Naive thymus-derived CD4-positive, alpha-beta T cell (primary cell): ENCODE measurements at places on chromosomes 2 and 18. TPM values are rescaled to one million over a fixed set of nuclear protein-coding genes. Genes with fewer than 3 reads are reported as not detected.

DNA sequence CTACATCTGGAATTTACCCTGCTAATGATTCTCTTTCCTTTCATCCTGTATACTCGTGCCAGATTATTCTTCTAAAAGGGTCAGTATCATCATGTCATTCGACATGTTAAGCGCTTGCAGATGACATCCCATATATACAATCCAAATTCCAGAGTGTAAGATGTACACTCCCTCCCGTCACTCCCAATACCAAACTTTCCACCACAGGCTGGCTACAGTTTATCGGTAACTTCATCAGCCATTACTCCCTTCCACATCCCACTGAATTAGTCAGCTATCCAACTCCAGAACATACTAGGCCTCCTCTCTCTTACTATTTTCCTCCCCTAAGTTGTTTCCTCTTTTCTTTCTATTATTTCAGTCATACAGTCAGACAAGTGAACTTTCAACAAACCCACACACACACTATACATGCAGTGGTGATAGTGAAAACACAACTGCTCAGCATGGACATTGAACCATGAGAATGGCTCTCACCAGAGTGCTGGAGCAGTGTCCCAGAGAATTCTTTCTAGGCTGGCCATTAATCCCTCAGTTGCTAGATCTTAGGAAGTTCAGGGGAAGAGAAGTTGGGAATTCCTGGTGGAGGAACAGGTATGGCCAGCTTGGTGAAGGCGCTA lies 10.6 kb upstream of the NMI start:
- DNase-seq, result no peak

DNA sequence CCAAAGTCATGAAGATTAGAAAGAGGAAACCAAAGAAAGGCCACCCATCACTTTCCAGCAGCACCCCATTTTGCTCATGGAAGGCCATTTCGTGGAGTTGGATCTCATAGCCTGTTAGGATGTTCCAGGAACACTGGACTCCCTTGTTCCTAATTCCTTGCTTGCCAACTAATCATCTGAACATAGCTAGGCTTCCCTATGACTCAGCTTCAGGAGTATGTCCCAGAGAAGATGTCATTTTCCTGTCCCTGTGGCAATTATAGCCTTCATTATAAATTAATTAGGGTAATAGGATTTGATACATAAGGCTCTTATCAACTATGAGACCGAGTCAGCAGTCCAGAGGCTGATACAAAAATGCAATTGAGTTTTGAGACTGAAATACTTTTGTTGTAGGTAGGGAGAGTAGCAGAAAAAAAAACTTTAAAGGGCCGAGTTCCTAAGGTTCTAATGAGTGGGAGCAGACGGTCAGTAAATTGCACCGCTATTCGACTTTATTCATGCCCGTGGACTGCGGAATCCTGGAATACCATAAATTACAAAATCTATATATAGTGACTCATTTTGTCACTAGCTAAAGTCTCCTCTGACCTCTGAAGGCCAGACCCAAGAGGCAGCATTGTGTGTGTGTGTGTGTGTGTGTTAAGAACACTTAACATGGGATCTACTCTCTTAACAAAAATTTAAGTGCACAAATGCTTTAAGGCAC lies 311.8 kb downstream of the FBXO15 start:
- DNase-seq, result no peak

DNA sequence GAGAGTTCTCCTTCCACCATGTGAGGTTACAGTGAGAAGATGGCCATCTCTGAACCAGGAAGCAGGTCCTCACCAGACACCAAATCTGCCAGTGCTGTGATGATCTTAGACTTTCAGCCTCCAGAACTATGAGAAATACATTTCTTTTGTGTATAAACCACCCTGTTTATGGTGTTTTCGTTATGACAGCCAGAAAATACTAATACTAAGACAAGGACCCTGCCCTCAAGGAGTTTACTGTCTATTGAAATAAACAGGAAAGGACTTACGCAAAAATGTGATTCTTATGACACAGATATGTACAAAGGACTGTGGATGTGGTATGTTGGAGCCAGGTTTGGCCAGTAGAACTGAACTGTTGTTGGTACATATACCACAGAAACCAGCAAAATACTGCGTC lies 184.3 kb downstream of the MCFD2 start:
- no peak for DNase-seq

DNA sequence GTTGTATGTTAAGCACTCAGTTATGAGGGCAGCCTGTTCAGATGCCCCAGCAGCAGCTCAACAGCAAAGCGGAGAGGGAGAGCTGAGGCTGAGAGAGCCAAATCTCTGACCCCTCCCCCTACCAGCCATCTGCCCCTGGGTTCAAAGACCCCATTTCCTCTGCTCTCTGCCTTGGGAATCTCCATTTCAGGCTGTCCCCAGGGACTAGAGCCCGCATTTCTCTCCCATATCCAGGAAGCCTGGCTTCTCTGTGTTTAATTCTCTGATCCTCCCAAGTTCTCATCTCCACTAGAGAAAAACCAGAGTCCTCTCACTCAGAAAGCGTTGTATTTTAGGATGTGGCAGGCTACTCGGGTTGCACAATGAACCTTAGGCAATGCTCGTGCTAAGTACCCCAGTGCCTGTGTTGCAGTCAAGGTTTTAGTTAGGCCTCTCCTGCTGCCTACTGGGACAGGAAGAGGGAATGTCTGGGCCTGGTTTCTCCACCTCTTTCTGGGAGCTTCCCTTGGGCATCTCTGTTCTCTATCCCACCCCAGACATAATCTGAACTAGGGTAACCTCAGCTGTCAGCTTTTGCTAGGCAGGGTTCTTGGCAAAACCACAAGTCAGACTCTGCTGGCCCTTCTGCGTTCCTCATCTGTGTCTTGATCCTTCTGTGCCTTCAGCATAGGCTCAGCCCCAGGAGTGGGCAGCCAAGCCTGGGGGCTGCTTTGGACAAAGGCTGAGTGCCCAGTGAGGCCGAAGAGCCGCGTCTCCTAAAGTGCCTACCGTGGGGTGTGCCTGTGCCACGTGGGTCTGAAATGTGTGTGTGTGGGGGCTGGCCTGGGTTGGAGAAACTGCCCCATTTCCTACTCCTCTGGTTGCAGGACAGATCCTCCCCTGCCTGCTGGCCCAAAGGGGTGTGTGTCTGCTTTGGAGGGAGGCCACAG lies 96.8 kb downstream of the STPG4 start:
- DNase-seq, result no peak

DNA sequence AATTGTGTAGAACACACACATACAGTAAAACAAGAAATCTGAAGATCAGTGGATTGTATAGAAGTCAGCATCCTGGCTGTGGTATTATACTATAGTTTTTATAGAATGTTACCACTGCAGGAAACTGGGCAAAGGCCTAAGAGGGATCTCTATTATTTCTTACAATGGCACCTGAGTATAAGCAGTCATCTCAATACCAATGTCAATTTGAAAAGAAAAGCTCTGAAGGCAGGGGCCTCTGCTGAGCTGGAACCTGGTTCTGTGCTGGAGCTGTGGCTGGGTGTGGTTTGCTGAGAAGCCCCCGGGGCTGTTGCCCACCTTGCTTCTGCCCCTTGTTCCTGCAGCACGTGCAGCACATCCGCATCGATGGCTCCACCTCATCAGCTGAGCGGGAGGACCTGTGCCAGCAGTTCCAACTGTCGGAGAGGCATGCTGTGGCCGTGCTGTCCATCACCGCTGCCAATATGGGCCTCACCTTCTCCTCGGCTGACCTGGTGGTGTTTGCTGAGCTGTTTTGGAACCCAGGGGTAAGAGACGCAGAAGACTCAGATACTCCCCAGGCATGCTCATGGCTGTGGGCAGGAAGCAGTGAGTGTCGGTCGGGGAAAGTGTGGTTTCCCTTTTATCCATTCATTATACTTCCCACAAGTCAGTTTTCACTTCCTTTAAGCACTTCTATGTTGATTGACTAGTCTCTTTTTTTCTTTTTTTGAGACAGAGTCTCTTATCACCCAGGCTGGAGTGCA lies 23.5 kb upstream of the RPL37A start:
- no peak for DNase-seq

GRCh38 chr2:152284398-152284797 lies 50.6 kb upstream of the FMNL2 start:
- no peak for DNase-seq

DNA sequence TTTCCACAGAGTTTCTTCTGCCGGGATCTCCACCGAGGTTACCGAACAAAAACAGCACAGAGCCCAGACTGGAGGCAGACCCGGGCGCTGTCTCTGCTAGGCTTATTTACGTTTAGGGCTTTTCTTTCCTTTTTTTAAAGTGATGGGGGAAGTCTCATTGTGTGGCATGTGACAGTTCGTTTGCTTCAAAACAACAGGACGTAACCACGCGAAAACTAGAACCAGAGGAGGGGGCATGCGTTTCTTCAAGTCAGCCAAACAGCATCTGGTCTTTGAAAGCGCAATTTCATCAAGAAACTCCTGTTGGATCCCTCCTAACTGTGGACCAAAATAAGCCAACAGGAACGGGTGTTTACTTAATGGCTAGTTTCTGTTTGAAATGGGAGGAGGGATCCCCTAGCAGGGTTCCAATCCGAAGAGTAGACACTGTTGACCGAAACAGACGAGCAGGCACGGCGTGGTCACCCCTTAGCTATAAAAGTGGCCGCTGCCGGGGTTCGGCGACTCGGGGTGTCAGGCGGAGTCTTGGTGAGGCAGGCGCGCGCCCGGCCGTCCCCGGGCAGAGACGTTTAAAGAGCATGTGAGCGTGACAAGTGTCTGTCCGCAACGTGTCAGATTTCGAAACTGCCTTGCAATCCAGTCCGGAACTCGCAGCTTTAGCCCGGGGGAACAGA lies 997 bp upstream of the TGIF1 start:
- peak; percentile 72 for DNase-seq

DNA sequence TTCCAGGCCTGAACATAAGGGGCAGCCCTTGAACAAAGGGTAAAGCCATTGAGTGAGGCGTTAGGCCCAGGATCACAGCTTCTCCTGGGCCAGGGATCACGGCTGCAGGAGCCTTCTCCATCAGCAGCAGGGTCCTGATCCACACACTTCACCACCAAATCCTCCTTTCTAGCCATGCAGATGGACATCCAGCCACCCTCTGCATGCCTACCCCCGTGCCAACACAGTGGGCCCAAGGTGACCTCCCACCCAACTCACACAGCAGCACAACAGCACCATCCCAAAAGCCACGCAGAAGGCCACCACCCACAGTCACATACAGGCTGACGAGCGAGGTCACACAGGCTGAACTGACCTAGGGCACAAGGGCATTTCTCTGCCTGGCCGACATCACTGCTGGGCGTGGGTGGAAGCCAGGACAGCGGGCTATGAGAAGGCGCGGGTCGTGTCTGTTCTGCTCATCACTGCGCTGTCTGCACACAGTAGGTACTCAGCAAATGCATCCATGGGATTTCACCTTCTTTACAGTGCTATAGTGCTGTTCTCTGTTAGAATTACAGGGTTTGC lies 31.2 kb downstream of the TFCP2L1 start:
- no peak for DNase-seq

GRCh38 chr18:27202741-27203140 lies 17.6 kb upstream of the CHST9 start:
- DNase-seq, result no peak

DNA sequence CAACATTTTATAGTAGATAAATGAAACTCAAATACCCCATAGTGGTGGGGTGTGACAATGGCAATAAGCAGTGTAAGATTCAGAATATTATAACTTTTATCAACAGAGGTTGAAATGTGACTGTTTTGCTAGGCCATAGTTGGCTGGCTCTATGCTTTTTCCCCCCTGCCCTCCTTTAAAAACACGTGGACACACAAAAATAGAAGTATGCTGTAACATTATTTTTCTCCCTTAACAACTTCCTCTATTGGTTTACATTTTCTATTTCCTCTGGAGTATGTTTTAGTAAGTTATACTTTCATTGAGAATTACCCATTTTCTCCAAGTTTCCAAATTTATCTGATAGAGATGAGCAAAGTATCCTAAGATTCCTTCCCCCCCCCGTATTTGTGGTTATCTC lies 31.1 kb downstream of the NDUFAF7 start:
- no peak for DNase-seq

DNA sequence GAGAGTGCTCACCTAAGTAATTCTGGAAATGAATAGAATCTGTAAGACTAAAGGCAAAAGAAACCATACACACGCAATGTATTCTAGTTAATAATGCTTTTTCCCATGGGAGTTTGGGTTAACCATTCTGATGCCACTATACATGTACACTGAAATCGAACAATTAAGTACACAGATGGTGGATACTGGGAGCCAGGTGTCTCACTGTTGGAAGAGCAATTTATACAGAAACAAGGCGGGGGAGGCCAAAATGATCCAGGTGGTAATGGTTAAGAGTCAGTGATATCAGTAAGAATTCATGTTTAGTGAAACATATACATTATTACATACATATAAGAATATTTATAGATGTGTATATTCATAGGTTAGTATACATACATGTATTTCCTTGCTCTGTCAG lies 67.2 kb downstream of the TMEM131 start:
- DNase-seq, result no peak

GRCh38 chr2:3606370-3607201 lies 11.7 kb downstream of the COLEC11 start:
- DNase-seq, result no peak

GRCh38 chr2:184129073-184129472 lies 469.3 kb upstream of the ZNF804A start:
- no peak for DNase-seq

DNA sequence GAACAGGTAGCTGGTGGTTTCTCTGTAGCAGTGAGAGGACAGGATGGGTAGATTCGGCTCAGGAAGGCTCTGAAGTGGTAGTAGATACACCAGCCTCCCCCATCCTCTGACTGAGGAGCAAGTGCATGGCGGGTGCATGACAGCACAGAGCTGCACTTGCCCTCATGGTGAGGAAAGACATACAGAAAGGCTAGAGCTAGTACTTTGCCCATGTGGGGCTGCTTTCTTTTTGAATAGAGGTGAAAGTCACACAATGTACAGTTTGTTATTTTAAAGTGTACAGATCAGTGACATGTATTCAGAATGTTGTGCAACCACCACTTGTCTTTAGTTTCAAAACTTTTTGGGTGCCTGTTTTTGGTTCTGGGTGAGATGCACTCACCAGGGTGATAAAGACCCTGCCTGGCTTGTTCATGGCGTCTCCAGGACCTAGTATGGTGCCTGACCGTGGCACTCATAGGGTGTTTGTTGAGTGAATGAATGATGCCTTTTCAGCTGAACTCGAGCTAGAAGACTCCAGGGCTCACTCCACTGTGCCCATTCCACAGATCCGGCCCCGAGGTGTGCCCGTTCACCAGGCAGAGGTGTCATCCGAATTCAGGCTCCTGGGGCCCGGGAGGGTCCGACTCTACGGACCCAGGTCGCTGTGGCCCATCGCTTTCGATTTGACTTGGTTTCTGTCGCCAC lies 421 bp upstream of the VAMP5 start:
- no peak for DNase-seq

DNA sequence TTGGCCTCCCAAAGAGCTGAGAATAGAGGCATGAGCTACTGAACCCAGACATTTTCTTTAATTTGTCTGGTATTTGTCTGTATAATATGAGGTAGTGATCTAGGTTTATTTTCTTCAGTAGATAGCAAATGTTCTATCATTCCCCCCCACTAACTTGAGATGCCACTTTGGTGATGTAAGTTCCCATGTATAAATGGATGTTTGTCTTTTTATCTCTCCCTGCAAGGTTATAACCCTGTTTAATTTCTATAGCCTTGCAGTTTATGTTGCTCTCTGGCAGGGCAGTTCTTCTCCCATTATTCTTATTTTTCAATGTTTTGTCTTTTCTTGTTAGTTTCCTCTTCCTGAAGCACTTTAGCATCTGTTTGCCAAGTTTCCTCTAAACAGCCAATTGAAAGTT lies 39.1 kb upstream of the MAP4K4 start:
- DNase-seq, result no peak

GRCh38 chr2:64289251-64289650 lies 145.0 kb upstream of the PELI1 start:
- no peak for DNase-seq

The PDK1 gene
- polyA plus RNA-seq, result 79.8 TPM

The ZFAND2B gene
- polyA plus RNA-seq, result 72.4 TPM

The DNER gene
- polyA plus RNA-seq, result not detected

The CYP26B1 gene
- not detected for polyA plus RNA-seq

The MGAT5 gene
- 5.3 TPM for polyA plus RNA-seq

The PLGLB1 gene
- polyA plus RNA-seq, result 0.85 TPM
